ENCODE measurements at places on chromosomes 5 and 9.

DNA sequence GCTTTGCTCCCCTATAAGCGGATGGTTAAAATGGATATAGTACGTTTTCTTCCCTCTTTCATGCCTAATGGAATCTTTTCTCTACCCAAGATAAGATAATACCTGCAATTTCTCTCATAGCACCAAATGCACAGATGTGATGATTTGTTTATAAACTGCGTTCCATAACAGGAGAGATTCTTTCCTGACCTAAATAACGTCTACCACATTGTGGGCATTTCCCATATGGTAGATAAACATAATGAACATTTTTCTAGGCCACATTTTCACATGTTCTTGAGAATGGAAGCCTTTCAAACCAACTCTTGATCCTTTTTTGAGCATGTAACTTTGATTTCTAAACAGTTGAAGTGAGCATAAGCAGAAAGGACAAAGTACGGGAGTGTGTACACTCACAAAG is 448.5 kb downstream of the CSNK1G3 start:
- DNase-seq = no peak

DNA sequence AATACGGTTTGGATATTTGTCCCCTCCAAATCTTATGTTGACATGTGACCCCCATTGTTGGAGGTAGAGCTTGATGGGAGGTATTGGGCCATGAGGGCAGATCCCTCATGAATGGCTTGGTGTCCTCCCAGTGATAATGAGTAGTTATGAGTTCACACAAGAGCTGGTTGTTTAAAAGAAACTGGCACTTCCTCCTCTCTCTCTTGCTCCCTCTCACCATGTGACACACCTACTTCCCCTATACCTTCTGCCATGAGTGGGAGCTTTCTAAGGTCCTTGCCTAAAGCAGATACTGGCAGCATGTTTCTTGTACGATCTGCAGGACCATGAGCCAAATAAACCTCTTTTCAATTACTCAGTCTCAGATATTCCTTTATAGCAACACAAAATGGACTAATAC is 132.0 kb downstream of the PIK3R1 start:
- no peak for DNase-seq

DNA sequence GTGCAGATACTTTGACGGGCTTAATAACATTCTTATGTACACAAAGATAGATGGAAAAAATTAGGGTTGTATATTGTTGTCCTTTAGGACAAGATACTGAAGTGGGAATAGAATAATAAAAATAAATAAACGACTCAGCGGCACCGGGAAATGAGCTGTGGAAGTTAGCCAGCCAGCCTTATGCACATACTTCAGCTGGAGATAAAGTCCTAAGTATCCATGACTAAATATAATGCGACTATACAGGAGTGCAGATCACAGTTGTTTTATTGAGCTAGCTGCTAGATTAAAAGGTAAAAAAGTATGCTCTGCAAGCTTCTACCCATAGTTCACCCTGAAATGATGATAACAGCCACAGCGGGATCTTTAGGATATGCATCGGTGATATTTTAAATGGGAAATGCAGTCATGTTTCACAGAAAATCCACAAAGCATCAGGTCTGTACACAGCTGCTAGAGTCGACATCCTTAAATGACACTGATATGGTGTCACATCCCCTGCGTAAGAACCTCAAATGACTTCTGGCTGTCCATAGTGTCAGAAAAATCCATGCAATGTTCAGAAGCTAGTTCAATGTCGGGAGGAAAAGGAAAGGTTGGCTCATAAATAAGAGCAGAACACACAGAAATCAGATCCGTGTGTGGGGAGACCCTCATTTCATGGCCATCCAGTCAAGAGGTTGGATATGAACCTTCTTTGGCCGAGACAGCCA is 392.8 kb upstream of the DAP start:
- DNase-seq = no peak

GRCh38 chr5:56454219-56454862 is 221.2 kb upstream of the ANKRD55 start:
- DNase-seq = no peak

DNA sequence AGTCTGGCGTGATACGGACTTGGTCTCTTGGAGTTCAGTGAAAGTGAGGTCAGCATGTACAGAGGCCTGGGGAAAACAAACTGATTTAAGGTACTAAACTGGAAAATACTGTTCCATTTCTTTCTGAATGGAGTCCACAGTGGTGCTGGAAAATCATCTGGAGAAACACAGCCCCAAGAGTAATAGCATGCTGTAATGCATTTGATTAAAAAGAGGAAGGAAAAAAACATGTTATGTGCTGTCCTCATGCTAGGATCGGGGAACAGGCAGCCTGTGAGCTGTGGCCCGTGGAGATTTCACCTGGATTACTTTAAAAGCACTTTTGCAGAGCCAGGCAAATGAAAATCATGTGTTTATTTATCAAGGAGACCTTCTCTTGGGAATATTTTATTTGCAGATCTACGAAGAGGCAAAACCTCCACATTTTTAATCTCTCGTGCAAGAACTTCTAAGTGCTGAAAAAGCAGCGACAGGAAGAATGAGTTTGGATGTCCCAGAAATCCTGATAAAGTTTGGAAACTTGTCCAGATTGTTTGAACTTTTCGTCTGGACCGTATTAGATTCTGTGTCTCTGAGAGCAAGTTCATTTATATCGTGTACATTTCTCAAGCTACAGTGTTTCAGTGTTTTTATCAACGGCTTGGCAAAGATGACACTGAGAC is 228.8 kb downstream of the GAS1 start:
- DNase-seq = no peak

DNA sequence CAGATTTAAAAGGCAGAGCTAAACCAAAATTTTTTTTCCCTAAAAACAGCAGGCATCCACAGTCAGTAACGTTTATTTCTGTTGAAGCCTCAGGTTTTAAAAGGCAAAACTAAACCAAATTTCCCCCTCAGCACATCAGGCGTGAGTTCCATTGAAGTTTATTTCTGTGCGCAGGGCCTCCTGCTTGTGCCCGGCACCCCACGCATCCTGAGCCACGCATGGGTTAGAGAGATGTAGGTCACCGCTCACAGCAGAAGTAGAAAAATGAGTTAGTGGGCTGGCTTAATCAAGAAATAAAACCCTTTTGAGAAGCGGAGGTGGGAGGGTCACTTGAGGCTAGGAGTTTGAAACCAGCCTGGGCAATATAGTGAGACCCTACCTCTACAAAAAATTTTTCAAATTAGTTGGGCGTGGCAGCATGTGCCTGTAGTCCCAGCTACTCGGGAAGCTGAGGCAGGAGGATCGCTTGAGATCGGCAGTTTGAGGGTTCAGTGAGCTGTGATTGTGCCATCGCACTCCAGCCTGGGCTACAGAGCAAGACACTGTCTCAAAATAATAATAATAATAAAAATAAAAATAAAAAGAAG is 75.6 kb upstream of the SPIN1 start:
- no peak for DNase-seq

- DNase-seq = no peak
Observed at GRCh38 chr5:4855880-4856279, 284.2 kb upstream of the ADAMTS16 start.

GRCh38 chr9:86315078-86315477 is 32.7 kb upstream of the ISCA1 start:
- no peak for DNase-seq

DNA sequence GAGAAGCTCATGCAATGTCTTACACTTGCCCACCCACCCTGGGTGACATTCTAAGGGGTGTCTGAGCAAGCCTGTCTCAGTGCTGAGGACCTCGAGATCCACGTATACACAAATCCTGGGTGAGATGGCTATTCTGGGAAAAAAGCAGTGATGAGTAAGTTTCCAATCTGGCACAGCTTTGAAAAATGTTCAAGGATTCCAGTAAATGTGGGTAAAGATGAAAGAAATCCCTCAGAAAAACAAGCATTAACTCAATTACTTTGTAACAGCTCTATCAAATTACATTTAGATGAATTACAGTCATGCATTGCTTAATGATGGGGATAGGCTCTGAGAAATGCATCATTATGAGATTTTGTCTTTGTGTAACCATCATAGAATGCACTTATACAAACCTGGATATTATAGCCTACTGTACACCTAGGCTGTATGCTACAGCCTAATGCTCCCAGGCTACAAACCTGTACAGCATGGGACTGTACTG is 26.9 kb downstream of the GOLM1 start:
- DNase-seq = no peak

DNA sequence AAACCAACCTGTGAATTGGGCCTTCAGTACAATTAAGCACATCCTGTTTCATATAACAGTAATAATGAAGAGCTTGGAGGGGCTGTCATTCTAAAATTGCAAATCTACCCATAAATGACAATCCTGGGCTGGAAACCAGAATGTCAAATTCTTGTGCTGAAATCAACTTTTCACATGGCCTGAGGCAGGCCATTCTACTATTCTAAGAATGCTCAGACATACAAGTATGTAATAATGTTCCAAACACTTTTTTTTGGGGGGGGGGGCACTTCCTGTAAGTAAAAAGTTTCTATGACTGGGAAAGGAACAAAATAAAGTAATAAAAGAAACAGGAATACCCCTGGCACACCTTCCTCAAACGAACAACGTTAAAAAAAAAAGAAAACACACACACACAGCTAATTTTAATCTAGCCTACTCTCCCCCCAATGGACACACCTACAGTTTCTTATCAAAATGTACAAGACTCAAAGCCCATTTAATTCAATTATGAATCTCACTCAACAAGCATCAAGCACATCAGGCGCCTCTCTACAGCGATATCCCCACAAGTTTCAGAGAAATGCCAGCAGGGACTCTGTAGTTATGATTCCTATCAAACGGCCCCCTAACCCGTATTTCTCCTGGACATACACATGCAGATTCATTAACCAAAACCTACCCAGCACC is 1.4 kb downstream of the ETF1 start:
- DNase-seq = no peak

DNA sequence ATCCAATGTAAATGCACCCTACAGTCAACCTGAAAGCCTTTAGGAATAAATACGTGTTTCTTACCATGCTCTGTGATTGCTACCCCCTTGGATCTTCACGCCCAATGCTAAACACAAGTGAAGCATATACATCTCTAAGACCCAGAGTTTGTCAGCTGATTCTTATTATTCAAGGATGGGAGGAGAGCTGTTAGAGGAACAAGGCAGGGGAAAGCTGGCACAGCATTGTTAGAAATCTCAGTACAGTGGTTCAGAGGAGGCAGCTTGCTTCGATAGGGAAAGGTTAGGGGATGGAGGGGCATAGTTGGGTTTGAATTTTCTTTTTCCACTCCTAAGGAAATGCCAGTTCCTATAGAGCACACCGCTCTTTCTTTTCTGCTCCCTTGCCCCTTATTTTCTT is 16.7 kb upstream of the TAF11L2 start:
- DNase-seq = no peak

- no peak for DNase-seq
Observed at GRCh38 chr5:74361406-74362358, 278.8 kb downstream of the ENC1 start.

DNA sequence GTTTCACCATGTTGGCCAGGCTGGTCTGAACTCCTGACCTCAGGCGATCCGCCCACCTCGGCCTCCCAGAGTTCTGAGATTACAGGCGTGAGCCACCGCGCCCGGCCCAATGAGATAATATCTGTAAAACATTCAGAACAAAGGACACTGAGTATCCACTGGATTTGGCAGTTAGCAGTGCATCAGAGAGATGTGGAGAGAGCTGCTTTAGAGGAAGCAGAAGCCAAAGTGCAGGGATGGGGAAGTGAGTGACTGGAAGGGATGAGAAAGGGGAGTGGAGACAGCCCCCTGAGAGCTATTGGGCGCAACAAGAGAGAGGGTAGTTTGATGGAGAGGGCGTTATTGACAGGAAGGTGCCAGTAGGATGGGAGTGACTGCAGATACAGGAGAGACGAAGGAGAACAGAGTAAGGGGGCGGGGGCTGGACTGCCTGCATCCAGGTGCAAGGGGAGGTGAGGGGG is 157.5 kb upstream of the SHB start:
- DNase-seq = peak; percentile 76

DNA sequence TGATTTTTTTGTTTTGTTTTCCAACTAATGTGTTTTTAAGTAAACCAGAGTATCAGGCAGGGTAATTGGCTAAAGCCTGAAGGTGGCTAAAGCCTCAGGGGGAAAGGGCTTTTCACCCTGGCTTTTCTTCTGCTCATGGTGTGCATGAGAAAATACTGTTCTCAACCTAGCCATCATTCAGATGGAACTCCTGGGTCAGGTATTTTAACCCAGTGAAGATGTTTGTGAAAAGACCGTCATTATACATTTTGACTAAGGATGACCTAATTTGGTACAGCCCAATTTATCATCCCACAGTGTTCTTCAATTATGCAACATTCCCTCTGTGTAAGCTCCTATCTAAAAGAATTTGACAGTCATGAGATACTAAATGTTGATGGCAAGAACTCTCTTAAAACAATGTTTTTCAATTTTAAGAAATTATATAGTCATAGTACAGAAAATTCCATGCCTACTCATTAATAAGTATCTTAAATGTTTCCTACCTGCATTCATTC is 209.5 kb upstream of the TARS1 start:
- no peak for DNase-seq

- DNase-seq = no peak
Observed at GRCh38 chr5:125197321-125197720, 450.9 kb upstream of the ZNF608 start.

GRCh38 chr9:87674565-87675299 is 51.2 kb upstream of the CTSL start:
- DNase-seq = no peak

- no peak for DNase-seq
Observed at GRCh38 chr9:76136986-76137385, 246.5 kb downstream of the PCSK5 start.

DNA sequence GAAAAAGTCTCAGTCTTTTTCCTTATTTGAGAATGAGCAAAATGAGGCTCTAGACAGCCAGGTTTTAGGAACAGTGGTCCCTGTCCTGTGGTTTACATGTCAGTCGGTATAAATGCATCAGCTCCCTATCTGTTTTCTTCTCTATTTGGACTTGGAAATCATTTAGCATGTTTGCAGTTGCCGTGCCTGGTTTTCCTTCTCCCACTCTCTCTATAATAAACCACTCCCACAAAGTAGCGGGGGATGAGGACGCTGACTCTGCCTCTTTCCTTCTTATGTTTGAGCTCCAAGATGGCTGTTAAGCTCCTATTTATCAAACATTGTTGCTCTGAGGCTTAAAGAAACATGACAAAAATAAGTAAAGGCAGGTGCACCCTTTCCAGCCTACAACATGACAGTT is 57.2 kb upstream of the CTSL start:
- no peak for DNase-seq

DNA sequence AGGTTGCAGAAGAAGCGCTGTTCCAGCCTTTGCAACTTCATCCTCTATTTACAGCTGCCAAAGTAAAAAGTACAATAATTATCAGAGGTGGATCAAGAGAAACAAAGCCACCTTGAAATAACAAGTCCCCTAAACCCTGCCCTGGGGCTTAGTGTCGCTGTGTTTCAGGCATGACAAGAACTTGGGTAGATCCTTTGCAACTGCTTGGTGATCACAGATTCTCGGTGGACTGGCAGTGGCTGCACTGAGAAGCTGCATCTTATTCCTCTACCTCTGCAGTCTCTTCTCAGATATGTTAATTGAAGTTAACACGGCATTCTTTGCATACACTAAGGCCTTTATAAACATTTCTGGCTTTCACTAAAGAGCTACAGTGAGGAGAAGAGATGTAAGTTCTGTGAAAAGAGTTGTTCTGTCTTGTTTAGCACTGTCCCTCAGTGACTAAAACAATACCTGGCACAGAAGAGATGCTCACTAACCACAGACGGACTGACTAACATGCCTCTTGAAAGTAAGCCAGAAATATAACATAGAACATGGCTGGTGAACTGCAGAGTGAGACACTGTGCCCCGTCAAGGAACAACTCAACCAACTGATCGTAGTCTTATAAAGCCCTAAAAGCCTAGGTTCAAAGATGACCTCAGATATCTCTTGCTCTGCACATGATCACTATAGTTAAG is 144.2 kb downstream of the MLLT3 start:
- no peak for DNase-seq
